CD4-positive, alpha-beta memory T cell (primary cell): ENCODE measurements at places on chromosomes 7 and 10. TPM values are rescaled to one million over a fixed set of nuclear protein-coding genes. Genes with fewer than 3 reads are reported as not detected.

GRCh38 chr7:71019706-71020105 lies 112.2 kb upstream of the GALNT17 start:
- no peak for DNase-seq

DNA sequence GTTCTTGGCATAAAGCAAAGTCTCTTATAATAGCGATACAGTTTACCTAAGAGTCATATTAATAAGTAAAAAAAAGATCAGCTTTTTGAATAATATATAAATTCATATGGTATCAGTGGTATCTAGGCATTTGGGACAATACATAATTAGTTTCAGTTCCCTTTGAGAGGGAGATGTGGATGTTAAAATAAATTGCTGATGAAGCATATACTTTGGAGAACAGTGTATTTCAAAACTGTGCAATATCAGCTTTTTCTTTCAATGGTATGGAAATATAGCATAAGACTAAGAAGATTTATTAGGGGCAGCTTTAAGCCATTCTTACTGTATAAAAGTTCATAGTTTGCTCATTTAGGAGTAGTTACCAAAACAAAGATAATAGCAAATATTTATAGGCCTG lies 35.5 kb downstream of the MDFIC start:
- DNase-seq = no peak

- no peak for DNase-seq
Measured at GRCh38 chr7:55336540-55336939, 28.6 kb upstream of the LANCL2 start.

GRCh38 chr7:87600130-87601124 lies at the start of gene ABCB1:
ABCB1 (minus strand) TSS chr7:87600884; CDS start chr7:87600184, 700 bp downstream.
- peak; percentile 39 for DNase-seq

- DNase-seq = no peak
Measured at GRCh38 chr10:6174201-6174874, 28.4 kb upstream of the PFKFB3 start.

- DNase-seq = peak; percentile 25
Measured at GRCh38 chr10:70715853-70716795, 43.8 kb downstream of the ADAMTS14 start.

DNA sequence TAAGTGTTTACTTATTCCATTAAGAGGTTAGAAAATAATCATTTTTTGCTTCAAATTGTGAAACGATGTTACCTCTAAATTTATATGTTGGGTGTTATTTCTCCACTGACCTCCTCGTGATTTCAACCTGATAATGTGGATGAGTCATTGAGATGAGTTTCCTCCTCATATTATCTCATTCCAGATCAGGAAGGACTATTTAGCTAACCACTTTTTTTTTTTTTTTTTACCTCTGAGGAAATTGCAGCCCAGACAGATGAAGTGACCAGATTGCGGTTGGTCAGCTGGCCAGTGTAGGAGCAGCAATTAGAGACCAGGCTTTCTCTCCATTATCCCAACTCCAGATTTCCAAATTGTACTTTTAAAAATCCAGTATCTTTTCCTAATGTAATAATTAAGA lies 248.7 kb downstream of the FZD1 start:
- DNase-seq = no peak

DNA sequence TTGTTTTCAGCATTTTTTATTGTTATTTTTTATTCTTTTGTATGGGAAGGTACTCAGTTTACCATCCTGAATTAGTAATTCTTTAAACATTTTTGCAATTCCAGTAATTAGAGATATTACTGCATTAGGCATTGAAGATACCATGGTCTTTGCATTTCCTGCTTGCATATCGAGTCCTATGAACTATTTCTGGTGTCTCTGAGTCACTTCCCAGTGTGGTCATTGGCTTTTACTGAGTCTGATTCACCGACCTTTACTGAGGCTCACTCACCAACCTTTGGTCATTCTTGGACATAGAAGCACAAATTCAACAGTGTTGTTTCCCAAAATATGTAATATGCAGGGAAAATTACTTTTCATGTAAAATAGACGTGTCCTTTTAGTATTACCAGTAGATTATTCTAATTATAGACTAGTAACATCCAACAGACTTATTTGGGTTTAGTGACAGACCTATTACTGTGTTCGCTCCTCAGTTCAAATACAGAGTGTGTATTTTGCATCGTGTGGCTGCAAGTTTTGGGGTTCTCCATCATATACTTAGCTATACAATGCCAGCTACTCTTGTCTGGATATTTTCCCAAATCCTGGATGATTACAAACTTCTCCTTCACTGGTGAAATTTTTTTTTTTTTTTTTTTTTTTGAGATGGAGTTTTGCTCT lies 180.7 kb upstream of the PRSS1 start:
- no peak for DNase-seq

GRCh38 chr7:148746135-148746534 lies 47.4 kb downstream of the CUL1 start:
- no peak for DNase-seq

- DNase-seq = no peak
Measured at GRCh38 chr7:34430456-34430855, 227.6 kb upstream of the NPSR1 start.

DNA sequence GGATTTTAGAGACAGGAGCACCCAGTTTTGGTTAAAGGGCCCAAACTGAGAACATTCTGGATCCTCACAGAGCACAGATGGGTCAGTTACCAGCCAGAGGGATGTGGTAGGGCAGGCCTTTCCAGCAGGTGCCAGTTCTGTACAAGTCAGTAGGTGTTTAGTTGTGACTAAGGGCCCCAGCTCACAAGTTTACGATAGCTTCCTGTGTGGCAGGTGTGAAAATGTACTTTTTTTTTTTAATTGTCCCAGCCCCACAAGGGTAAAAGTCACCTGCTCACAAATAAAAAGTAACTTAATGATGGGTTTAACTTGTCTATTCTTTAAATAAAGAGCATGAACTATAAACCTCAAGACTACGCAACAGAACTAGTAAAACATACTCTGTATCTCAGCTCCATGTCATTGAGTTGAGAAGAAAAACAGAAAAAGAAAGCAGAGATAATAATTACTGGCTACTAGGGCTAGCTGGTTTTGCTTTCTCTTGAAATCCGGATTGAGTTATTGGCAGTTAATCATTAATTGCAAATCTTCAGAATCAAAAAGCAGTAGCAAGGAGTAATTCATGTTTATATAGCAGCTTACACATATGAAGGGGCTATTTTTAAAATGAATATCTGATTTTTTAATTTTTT lies 15.4 kb downstream of the NFE2L3 start:
- peak; percentile 70 for DNase-seq

GRCh38 chr10:62636825-62637248 lies 167.7 kb upstream of the ADO start:
- DNase-seq = no peak

DNA sequence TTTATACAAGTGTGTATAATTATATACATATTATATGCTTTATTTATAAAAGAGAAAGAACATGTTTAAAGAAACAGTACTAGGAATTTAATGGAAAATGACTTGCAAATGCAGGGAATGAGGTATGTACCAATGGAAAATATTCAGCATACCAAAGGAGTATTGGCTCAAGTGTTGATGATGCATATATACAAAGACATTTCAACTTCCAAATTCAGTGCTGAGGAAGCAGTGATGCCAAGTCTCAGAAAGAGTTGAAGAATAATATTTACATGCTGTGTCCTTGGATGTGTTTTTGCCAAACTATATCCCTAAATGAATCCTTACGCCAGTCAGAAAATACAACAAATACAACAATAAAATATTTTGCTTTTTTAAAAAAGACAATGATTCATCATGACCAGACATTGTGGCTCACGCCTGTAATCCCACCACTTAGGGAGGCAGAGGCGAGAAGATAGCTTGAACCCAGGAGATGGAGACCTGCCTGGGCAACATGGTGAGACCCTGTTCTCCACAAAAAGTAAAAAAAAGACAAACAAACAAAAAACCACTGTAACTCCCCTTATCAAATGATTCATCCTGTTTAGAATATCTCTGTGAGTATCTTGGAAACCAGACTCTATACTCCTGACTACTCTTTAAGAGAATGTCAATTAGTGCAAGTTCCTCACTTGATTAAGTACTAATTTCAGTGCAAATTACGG lies 157.2 kb downstream of the CHRM2 start:
- no peak for DNase-seq

- no peak for DNase-seq
Measured at GRCh38 chr7:34687529-34687928, 29.5 kb downstream of the NPSR1 start.

DNA sequence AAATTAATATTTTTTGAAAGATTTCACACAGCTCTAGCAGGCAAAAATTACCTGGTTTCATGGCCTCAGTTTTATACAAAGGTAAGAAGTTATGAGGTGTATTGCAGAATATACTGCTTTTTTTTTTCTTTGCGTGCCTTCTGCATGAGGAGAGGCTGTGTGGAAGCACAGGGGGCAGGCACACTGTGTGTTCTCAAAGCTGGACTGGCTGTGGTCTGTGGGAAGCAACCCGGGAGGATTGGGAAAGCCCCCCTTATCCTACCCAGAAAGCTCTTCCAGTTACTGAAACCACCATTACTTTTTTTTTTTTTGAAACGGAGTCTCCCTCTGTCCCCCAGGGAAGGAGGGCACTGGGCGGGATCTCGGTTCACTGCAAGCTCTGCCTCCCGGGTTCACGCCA lies 25.0 kb downstream of the ADARB2 start:
- no peak for DNase-seq

DNA sequence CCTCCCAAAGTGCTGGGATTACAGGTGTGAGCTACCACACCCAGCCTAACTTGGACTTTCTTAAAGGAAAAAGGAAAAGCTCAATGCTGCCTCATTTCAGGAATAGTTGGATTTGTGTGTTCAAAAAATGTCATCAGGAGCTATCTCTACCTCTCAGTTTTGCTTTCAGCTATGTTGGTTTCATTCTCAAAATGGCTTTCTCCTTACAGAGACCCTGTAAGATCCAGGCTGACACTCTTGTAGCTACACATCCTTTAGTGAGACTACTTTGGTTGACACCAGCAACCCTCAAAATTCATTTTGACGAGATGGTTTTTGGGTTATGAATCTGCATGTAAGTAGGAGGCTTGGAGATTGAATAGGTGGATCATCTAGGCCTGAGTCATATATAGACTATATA lies 269.7 kb upstream of the SORCS1 start:
- DNase-seq = no peak

- DNase-seq = no peak
Measured at GRCh38 chr10:52659085-52659484, 113.5 kb downstream of the MBL2 start.

DNA sequence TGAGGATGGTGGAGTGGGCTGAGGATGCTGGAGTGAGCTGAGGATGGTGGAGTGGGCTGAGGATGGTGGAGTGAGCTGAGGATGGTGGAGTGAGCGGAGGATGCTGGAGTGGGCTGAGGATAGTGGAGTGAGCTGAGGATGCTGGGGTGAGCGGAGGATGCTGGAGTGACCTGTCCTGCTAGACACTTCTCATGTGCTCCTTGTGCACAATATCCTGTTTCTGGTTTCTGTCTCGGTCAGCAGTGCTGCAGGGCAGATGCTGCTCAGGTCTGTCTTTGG lies 29.2 kb downstream of the ANXA8 start:
- no peak for DNase-seq

GRCh38 chr7:122304996-122305421 lies 459 bp upstream of the FEZF1 start:
- no peak for DNase-seq

DNA sequence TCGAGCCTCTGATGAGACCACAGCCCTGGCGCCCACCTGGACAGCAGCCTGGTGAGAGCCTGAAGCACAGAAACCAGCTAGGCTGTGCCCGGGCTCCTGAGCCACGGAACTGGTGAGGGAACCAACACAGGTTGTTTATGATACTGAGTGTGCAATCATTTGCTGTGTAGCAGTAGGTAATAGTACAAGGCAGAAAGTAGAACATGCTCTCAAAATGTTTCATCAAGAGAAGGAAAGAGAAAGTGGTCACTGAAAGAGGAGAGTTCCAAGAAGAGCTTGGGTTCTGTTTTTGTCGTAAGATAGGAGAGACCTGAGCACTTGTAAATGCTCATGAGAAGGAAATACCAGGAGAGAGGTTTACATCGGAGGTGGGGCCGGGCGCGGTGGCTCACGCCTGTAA lies 208.2 kb downstream of the FAM107B start:
- no peak for DNase-seq

The CPN1 gene
- polyA plus RNA-seq = not detected

The ATP6V0E2 gene
- polyA plus RNA-seq = 163 TPM

The EPHA1 gene
- polyA plus RNA-seq = 14.4 TPM

The SYNPO2L gene
- not detected for polyA plus RNA-seq

The DLX5 gene
- not detected for polyA plus RNA-seq

The PDCD11 gene
- 2.5 TPM for polyA plus RNA-seq

The OR2A42 gene
- not detected for polyA plus RNA-seq

The OR2A1 gene
- polyA plus RNA-seq = 0.59 TPM

The AKR1E2 gene
- 2.3 TPM for polyA plus RNA-seq

The ADIRF gene
- 0.34 TPM for polyA plus RNA-seq
